NCI-H774 (cell line): ENCODE measurements at places on chromosomes 5 and 9.

DNA sequence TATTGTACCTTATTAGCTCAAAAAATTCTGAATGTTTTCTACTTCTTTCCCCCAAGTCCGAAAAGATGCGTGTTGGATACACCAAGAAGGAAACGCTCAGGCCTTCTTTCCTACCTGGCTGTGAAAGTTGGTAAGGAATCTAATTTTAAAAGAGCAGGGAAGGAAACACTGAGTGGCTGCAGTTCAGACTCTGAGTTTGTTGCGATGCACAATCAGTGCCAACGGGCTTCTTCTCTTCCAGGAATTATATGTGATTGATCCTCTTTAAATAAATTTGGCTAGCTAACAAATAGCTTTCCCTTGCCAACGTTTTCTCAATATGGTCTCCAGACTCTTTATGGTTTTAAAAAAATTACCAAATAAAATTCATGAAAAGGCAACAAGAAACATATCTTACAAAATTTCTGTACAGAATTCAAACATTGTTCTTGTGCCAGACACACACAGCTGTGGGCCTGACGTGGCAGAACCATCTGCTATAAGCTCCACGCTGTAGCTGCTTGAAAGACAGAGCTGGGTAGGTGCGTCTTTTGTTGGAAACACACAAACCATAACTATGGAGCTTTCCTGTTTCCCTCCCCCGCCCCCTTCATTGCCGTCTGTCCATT is 493.1 kb downstream of the ZNF608 start:
- DNase-seq, result no peak

DNA sequence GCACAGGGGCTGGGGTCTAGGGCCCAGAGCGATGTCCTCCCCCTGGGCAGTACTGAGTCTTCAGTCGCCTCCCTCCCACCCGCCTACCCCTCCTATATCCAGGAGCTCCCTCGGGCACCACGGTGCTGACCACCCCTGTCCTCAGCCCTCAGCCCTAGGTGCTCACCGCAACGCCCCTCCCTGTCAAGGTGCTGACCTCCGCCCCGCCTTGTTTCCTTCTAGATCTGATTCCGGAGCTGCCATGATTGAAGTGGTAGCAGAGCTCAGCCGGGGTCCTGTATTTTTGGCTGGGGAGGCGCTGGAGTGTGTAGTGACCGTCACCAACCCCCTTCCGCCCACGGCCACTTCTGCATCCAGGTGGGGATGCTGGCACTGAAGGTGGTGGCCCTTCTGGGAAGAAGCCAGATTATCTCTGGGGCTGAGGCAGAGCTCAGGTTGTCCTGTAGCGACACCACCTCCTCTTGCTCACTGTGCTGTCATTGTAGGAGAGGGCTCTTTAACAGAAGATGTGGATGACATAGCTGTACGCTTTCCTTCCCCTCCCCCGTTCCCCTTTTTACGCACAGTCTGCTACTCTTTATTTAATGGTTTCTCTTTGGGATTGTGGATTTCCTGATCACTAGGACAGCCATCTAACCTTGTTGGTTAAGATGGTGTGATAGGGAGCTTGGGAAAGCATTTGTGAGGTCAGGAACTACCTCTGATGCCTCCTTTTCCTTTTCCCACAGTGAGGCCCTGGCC is 598 bp downstream of the RGP1 start:
- no peak for DNase-seq

DNA sequence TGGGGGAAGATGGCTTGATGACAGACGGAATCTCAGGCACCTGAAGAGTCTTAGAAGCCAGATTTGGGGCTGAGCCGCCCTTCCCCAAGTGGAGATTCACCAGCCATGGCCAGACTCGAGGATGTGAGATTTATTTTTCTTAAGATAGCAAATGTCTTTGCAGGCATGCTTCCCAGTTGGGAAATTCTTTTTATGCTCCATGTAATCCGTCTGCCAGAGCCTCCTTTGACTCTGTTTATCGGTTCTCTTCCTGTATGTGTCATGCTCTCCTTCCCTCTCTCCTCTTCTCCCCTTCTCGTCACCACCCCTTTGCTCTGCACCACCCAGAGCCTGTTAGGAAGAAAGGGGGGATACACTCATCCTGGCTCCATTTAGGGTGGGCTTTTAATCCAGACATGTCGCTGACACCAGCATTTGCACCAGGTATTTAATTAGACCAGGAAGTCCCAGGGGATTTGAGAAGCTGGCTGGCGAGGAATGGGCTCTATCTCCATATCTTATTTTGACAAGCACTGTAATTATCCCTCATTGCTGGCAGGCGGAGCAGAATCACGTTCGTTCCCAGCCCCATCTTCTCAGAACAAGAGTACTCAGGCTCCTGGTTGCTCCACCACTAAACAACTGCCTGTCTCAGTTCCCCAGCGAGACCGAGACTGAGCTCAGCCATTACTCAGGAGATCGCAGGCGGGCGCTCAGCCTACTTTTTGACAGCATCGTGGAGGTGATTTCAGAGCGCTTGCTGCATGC is 50.9 kb downstream of the KCNIP1 start:
- no peak for DNase-seq

DNA sequence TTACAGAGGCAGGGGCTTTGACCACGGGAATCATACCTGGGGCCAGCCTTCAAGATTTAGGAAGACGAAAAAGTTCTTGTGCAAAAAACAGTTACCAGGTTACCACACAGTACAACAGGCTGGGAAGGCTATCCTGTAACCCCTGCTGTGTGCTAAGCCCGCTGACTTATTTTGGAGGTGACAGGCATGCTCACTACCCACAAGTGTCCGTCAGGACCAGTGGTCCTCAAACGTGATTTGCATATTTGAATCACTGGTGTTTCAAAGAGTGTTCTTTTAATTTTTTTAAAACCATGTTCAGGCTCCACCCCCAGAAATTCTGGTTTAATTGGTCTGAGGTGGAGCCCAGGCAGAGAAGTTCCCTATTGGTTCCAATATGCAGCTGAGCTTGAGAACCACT is 146.6 kb downstream of the TTLL11 start:
- DNase-seq, result no peak

DNA sequence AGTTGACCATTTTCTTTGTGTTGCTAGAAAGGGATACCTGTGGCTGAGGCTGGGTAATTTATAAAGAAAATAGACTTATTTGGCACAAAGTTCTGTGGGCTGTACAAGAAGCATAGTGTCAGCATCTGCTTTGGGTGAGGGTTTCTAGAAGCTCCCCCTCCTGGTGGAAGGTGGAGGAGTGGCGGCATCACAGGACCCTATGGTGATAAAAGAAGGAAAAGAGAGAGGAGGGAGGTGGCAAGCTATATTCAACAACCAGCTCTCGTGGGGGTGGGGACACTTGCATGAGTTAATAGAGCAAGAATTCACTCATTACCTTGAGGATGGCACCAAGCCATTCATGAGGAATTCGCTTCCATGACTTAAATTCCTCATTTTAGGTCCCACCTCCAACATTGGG is 2041.4 kb upstream of the CDH9 start:
- DNase-seq, result no peak

- no peak for DNase-seq
Observed at GRCh38 chr9:89866701-89867100, 261.9 kb downstream of the GADD45G start.

- DNase-seq, result no peak
Observed at GRCh38 chr5:160296496-160296895, 15.9 kb downstream of the CCNJL start.

DNA sequence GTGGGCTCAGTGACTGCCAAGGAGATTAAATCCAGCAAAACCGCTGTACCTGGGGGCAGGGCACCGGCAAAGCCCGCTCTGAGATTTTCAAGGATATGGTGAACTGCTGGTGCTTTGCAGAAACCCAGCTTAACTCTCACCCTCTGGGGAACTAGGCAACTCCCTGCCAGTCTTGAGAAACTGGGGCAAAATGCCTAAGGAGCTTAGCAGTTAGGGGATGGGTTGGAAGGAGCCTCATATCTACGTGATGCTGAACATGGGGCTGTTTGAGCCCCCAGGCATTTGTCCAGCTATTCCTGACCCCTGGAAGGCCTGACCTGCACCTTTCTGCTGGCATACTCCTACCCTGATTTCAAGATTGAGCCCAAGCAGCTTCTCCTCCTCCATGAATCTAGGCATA is 108.6 kb upstream of the TBC1D2 start:
- DNase-seq, result no peak

- DNase-seq, result no peak
Observed at GRCh38 chr5:169997798-169998197, 17.5 kb upstream of the INSYN2B start.

DNA sequence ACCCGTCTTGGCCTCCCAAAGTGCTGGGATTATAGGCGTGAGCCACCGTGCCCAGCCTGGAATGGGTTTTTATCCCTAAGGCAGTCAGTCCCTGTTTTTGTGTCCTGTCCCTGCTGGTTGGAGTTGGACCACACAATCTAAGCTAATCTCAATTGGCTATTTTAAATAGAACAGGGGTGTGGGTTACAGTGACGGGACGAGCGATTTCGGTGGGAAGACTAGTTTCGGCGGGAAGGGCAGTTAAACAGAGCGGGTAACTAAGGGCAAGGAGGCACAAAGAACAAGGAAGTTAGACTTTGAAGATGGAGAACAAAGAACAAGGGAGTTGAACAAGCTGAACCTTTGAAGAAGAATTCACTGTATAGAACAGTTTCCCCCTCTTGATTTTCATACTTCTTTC is 1.4 kb downstream of the GTF3C5 start:
- DNase-seq, result no peak

GRCh38 chr9:124345751-124346281 is 69.4 kb downstream of the PSMB7 start:
- DNase-seq, result no peak

DNA sequence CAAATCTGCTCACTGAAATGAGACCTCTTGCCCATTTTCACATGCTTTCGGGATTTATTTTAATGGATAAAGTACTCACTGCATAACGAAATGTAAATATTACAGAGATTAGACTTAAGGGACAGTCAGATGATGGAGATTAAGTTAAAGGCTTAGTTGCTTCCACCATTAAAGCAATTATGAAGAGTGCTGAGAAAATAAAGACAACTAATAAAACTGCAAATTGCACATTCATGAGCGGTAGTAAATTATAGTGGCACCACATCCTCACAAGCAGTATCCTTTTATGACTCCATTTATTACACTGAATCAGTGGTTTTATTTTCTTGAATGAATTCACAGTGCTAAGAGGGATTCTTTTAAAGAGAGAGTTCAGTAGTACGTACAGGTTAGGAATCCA is 76.2 kb upstream of the TMED7 start:
- no peak for DNase-seq

DNA sequence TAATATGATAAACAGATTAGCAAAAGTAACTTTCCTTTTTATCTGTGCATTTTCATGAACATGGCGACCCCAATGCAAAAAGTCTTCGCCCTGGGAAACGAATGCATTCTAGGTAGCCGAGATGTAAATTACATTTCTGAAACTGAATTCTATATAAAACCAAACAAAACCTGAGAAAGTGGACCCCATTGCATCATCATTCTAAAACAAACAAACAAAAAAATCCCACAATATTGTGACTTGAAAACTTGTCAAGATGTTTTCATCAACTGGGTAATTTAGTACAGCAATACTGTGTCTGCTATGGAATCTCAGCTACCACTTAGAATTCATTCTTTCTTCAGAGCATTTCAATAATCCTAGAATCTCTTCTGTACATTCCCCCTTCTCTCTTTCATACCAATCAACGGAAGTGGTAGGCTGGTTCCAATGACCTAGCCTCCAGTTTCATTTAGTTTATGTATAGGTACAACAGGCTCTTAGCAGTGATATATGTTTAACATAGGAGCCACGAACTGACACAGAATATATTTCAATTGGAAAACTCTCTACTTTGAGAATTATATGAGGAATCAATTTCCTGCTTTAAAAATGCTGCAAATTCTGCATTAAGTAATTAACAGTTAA is 85.6 kb downstream of the FBXW11 start:
- DNase-seq, result no peak

DNA sequence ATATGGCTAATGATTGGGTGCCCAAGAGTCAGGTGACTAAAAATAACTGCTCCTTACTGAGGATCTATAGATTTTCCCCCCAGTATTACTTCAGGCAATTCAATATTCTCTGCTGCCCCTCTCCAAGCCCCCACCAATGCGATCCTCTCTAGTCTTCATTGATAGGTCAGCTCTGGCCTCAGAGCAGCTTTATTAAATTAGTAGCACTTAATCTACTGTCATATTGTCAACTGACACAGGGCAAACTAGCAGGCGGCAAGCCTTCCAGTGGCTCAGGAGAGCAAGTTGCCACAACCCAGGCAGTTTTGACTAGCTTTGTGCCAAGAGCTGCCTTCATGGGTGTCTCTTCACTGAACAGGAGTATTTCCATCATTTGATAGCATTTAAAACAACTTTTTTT is 462.9 kb downstream of the BNC2 start:
- no peak for DNase-seq

DNA sequence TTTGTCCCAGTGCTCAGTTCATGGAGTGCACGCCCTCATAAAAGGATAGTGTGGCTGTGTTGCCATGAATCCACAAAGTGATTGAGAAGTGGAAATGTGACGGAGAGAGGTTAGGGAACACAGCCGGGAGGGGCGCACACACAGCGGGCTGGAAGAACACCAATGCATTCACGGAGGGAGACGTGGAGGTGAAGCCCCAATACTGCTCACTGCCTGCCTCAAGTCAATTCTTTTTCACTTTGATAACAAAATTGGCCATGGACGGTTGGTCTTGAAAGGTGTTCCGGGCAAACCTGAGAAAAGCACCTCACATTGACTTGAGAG is 424.1 kb downstream of the MED10 start:
- no peak for DNase-seq

- no peak for DNase-seq
Observed at GRCh38 chr5:60448600-60448999, 251.4 kb downstream of the DEPDC1B start.

DNA sequence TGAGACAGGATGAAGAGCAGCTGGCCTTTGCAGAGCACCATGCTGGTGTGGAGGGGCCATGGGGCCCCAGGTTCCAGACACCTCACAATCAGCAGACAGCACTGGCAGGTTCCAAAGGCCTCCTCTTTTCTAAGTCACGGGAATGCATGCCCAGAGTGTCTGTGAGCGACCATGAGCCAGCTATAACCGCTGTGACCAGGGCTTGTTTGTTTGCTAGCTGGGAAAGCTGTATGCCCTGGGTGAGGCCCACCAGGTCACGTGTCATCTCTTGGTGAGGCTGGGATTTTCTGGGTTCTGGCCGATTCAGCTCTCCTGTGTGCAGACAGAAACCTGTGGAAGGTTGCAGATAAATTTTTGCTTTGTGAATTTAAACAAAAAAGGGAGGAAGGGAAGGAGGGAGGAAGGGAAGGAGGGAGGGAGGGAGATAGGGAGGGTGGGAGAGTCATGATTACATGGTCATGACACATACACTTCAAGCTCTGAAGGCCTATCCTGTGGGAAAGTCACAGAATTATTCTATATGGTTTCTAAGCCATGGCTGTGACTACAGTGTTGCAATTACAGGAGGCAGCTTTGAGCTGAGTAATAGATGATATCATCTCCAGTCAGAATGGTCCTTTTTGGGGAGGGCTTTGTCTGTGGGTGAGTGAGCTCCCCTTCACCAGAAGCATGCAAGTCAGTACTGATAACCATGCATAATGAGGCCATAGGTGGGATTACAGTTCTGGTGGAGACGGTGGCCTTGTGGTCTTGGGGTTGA is 37.2 kb downstream of the PAPPA start:
- DNase-seq, result no peak
